ENCODE measurements at places on chromosomes 11 and 22. TPM values are rescaled to one million over a fixed set of nuclear protein-coding genes. Genes with fewer than 3 reads are reported as not detected.

The OR6A2 gene
- total RNA-seq, result not detected

The CYTH4 gene
- total RNA-seq, result not detected

The BEST1 gene
- 1.5 TPM for total RNA-seq

The DLG2 gene
- 1.6 TPM for total RNA-seq

The TENM4 gene
- 9.3 TPM for total RNA-seq

The CD248 gene
- 500 TPM for total RNA-seq

The DDI1 gene
- not detected for total RNA-seq

The MMP13 gene
- total RNA-seq, result not detected

The EHF gene
- 0.09 TPM for total RNA-seq

The HPX gene
- total RNA-seq, result not detected

The TSPAN4 gene
- total RNA-seq, result 282 TPM

The MB gene
- total RNA-seq, result not detected

The GGTLC3 gene
- not detected for total RNA-seq

The AMOTL1 gene
- 25.3 TPM for total RNA-seq

The POU2AF1 gene
- not detected for total RNA-seq

The ZP1 gene
- 0.93 TPM for total RNA-seq

The CASP4 gene
- 107 TPM for total RNA-seq

The C11orf42 gene
- total RNA-seq, result not detected

The PISD gene
- total RNA-seq, result 66.9 TPM

The RAB39A gene
- total RNA-seq, result not detected

The PDE2A gene
- total RNA-seq, result 3.9 TPM

The OR8G5 gene
- total RNA-seq, result not detected

The SCT gene
- total RNA-seq, result not detected

All from pericardium fibroblast (primary cell).